NCI-H1436 (cell line): ENCODE measurements at places on chromosomes 6 and 20.

- no peak for DNase-seq
These were observed 35.1 kb downstream of the SNRNP48 start for GRCh38 chr6:7624796-7625710.

DNA sequence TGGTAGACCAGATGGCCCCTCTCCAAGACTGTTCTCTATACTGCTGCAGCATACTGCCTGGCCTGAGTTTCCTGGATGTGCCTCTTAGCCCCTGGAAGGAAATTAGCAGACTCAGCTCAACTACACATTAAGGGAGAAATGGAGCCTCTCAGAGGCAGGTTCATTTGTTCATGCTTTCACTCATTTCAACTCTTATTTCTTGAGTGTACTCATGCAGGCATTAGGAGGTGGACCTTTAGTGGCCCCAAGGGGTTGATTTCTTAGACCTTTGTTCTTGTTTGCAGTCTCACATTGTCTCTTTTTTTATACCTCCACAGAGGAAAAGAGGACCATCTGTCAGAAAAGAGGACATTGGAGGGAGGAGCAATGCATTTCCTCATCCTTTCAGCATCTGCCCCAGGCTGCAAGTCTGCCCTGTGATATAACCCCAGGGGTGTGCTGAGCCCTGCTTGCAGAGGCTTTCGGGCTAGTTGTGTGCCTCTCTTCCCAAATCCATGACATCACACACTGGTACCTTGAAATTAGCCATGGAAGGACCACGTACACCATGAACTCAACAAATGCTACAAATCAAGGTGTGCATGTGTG lies 456.2 kb downstream of the CD83 start:
- no peak for DNase-seq

DNA sequence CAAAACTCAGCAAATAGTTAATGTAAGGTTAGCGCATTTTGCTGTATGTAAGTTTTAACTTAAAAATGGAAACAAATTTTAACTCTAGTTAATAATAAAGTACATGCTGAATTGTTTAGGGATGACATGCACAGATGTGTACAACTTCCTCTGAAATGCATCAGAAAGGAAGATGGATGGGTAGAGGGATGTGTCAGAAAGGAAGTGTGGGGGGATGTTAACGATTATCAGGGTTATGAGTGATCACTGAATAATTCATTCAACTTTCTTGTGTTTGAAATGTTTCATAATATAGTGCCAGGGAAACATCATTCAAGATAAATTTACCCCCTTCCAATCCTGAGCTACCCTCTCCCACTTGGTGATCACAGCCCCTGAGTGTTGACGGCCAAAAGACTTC lies 87.6 kb downstream of the FOXA2 start:
- no peak for DNase-seq

DNA sequence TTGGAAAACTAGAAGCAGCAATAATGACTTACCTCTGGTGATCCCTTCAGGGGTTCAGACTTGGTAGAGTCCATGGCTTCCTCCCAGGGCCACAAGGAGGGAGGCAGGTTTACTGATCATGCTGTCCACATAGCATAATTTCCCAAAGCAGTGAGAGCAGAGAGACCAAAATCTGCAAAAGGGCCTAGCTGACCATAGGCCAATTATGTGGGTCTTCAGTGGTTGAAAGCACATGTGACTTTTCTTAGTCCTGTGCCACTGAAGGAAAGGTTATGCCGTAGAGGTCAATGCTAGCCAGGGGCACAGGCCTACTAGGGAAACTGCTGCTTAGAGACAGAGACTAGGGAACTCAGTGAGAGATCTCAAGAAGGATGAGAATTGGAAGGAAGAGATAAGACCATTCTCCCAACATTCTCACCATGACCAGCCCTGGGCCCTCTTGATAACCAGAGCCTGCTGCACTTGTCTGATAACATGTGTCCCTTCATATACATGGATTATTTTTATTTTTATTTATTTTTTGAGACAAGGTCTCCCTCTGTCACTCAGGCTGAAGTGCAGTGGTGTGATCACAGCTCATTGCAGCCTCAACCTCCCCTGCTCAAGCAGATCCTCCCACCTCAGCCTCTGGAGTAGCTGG lies 2.0 kb upstream of the GTPBP2 start:
- DNase-seq: no peak

DNA sequence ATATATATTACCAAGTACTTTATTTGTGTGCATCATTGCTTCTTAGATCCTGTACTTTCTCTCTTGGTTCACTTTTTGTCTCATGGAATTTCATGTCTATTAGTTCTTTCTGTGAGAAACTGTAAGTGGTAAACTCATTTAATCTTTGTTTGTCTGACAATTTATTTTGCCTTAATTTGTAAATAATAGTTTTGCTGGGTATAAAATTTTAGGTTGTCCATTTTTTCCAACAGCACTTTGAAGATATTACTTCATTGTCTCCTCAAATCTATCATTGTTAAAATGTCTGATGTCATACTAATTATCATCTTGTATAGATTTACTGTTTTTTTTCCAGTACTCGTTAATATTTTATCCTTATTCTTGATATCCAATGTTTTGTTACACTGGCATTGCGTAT lies 205.2 kb upstream of the CDYL start:
- no peak for DNase-seq

- DNase-seq: no peak
These were observed 660.1 kb upstream of the NRSN1 start for GRCh38 chr6:23465912-23466311.

- no peak for DNase-seq
These were observed 223.7 kb upstream of the SYNCRIP start for GRCh38 chr6:85866370-85866730.

DNA sequence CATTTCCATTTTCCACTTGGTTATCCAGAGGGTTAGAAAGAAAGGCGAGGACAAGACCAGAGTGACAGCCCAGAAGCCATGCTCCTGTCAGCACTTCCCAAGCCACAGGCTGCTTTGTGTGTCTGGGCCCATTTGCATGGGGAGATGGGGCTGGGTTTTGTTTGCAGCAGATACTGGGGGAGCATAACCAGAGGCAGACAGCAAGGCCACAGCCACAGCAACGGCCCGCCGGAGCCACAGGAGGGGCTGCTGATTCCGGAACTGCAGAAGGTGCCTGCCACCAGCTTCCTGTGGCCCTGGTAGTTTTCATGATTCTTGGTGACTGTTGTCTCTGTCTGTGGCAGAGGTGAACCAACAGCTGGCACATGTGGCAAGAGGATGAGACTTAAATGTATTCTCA lies 106.6 kb downstream of the DLL1 start:
- no peak for DNase-seq

GRCh38 chr20:33688938-33689424 lies 2.8 kb upstream of the E2F1 start:
- DNase-seq: no peak

- no peak for DNase-seq
These were observed 268.2 kb downstream of the TENT5A start for GRCh38 chr6:81484251-81484650.

GRCh38 chr6:123276546-123276980 lies 280.5 kb downstream of the CLVS2 start:
- DNase-seq: no peak

DNA sequence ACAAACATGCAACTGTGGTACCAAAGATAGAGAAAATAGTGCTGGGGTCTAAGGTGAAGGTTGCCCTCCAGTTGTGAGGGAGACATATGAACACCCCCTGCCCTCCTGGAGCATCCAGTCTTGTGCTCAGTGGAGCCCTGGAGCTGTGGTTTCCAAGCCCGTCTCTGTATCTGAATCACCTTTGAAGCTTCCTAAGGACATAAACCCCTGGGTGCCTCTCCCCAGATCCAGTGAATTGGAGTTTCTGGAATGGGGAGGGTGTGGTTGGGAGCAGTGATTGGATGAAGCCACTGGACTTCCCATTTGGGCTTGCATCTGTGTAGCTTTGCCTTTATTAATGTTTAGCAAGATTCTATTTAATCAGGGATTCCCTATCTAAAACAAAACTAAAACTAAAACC lies 22.4 kb upstream of the E2F3 start:
- no peak for DNase-seq

DNA sequence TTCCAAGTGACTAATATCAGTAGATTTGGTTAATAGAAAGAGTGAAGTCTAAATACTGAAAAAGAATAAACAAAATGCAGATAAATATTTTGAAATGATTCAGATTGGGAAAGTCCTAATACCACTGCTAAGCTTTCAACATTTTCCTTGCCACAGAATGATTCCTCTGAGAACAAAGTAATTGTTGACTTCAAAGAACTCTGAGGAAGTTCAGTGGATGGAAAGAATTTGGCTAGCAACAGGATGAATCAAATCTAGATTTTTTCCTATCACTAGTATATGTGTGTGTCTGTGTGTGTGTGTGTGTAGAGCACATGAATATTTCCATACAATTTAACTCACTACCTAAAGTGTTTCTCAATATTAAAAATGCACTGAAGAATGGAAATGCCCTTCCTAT lies 107.9 kb upstream of the PREP start:
- DNase-seq: no peak

GRCh38 chr6:71391126-71391525 lies 102.5 kb downstream of the OGFRL1 start:
- no peak for DNase-seq

DNA sequence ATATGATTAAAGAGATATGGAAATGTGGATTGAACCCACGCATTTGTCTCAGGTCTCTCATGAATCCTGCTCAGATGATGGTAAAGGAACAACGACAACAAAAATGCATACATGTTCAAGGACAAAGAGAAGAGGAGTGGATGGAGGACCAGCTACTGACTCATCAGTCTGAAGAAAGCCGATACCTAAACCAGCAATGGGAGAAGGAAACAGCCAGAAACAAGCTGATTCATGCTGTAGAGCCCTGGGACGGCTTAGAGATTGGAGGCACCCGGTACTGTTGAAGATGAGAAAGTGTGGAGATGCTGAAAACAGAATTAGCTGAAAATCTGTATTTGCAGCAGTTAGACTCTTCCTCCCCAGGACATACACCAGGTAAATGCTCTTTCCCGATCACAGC lies 14.4 kb upstream of the RIPPLY2 start:
- no peak for DNase-seq

DNA sequence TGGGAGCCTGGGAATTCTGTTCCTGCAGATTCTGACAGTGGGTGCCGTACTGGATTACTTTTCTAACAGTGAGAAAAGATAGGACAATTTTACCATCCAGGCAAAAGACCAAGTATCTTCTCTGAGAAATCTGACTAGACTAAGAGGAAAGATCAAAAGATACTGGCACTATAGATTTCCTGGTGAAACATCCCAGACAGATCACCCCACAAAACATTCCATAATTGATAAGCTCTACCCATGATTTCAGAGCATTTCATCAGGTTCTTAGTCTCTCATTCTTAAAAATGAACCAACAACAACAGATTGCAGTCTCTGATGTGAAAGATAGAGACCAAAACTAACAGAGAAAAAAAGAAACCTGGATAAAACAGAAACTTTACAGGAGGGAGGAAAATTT lies 13.6 kb upstream of the UBR2 start:
- DNase-seq: no peak

DNA sequence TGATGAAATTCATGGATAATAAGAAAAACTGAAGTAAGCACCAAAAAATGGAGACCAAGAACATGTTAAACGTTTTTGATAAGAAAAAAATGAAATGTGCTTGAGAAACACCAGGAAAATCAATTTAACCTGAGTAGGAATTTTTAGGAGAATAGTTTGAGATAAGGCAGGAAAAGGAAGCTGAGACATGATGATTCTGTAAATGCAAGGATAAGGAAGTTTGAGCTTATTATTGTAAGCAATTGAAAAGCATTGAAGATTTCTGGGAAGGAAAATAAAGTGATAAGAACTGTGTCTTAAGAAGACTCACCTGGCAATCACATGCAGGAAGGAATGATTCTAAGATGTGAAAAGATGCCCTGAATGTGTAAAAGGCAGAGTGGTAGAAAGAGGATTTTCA lies 66.6 kb downstream of the ALDH8A1 start:
- no peak for DNase-seq

DNA sequence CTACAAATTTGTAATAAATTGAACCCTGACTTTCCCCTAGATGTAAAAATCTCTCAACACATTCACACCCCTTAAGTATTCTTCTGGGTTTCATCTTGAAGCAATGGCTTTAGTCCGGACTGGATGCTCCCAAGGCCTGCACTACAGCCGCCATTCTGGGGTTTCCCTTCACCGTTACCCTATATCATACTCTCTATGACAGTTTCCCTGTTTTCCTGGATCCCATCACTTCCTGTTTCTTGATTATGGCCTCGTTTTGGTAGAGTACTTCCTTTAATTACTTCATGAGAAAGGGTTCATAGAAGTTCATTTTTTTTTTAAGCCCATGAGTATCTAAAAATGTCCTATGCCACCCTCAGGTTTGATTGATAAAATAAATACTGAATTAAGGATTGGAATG lies 11.7 kb downstream of the FIG4 start:
- DNase-seq: no peak

DNA sequence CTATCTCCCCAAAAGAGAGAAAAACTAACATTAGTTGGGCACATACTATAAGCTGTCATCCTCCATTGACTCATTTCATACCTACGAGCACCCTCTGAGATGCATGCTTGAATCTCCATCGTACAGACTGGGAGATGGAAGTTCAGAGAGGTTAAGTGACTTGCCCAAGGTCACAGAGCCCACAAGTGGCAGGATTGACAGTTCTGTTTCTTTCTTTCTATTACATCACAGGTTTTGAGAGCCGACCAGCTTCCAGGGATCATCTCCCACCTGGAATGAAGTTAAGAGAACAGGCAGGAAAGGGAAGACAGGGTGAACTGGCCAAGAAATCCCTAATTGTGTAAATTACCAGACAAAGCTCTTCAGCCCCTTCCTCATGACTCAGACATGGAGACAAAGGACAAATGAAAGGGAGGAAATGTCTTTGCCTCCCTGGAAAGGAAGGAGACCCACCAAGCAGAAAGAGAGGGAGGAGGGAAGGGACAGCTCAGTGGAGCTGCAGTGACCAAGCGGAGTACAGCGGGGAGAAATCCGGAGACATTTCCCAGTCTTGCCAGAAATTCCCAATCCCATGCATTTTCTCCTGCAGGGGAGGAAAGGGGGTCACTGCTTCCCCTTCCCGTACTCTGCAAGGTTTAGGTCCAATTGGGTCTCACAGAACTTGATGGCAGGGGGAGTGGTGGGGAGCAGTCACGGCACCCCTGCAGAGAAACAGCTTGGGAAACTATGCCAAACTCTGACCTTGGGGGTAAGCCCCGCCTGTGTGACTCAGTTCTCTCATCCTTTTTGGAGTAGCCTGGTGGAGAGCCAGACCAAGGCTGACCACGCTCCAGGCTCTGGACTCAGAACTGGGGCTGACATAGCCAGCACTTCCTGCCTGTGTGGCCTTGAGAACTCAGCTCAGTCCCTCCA lies 154.3 kb downstream of the ANKRD60 start:
- no peak for DNase-seq

GRCh38 chr6:13558718-13559117 lies 15.7 kb upstream of the SIRT5 start:
- no peak for DNase-seq
